Stimulated activated CD8-positive, alpha-beta memory T cell treated with anti-CD3 and anti-CD28 coated beads, Interleukin-4, amount 100 ng/mL, for 4 hours (primary cell): ENCODE measurements at places on chromosomes 5 and 9.

- no peak for DNase-seq
Measured at GRCh38 chr5:98963019-98963418, 34.2 kb upstream of the CHD1 start.

DNA sequence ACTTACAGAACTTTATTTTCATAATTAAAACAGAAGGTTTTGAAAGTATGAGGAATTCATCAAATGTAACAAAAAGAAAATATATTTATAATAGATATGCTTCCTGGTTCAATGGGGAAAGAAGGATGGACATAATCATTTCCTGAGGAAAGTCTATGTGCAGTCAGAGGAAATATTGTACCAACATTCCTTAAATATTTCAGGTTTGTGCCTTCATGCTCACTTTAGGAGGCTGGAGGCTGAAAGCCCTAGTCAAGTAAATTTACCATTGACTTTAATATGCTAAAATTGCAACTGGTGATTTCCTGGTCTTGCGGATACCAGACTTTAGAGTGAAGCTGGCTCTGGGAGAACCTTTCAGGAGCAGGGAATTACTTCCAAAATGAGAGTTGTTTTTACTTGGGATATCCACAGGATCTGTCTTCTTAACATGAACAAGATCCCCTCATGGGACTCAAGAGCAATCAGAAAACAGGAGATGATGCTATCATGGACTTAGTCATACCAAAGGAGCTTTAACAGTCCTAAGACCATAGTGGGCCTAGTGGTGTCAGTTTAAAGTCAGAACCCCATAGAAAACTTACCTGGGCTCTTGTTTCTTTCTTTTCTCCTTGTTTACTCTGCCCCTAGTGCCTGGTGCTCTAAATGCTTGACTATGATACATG, 762.8 kb upstream of the GRAMD2B start:
- no peak for DNase-seq

- DNase-seq = no peak
Measured at GRCh38 chr9:131574730-131575640, 29.7 kb downstream of the PRRT1B start.

- DNase-seq = no peak
Measured at GRCh38 chr9:76729980-76730737, 34.1 kb upstream of the PCA3 start.

GRCh38 chr9:78609450-78609849, 312.5 kb downstream of the PSAT1 start:
- no peak for DNase-seq

DNA sequence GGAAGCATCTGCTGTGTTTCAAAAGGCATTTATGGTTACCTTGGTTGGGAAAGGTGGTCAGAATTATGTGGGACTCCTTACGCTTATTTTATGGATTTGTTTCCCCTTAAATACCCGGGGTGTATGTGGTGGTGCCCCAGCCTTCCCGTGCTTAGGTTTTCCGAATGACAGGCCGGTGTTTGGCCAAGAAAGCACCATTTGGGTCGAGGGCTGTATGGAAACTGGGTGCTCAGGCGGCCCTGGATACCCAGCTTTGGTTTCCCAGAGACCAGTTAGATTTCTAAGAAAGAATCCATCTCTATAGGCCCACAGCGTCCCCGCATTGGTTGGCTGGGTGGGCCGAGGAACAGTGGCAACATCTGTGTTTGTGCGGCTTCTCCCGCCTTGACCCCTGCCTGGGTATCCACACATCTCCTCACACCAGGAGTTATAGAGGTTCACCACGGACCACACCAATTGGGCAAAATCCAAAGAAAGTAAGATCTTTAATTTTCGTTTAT, 868 bp downstream of the ARHGEF28 start:
- DNase-seq = no peak
